GM23338 (cell line): ENCODE measurements at places on chromosomes 1 and 21. TPM values are rescaled to one million over a fixed set of nuclear protein-coding genes. Genes with fewer than 3 reads are reported as not detected.

DNA sequence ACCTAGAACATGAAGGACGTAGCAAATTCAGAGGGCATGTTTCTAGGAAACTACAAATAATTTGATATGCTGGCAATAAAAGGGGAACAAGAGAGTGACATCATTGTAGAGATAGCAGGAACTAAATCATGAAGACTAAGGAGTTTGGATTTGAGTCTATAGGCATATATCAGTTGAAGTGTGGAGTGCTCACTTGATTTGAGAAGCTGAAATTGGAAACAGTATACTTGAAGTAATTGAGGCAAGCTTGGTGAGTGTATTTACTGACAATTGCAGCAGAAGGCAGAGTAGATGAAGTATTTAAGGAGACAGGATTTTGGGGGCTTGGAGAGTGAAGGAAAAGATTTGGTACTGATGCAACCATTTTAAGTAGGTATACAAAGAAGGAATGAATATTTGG, 6.4 kb upstream of the TMCO2 start:
- no peaks in the 10 kb centered on the region for H3K4me1 ChIP-seq
- peak overlapping the region; percentile 64; the same call in 1 of the 2 replicates for H3K27ac ChIP-seq
- peaks cover 19% of the 10 kb centered on the region; the same call in 1 of the 2 replicates for H3K36me3 ChIP-seq
- no peak overlapping the region for H3K4me3 ChIP-seq

The COL6A2 gene
- 68.5 and 89.2 TPM in 2 replicates for total RNA-seq

DNA sequence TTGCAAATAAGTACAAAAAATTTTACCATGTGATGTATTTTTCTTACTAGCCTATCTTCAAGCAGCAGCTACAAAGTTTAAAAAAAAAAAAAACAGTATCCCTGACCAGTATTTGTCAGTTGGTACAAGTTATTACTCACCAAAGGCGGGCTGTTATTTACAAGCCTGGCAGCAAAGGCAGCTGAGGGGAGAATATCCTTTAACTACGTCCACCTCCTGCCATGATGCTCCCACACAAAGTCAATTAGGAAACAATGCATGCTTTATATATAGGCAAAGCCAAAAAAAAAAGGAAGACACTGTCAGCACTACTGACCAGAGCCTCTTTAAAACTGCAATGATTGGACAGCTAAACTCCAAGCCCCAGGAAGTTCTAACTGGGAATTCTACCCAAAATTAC, 13.7 kb downstream of the PSMA5 start:
- H3K4me3 ChIP-seq: no peak overlapping the region
- no peaks in the 10 kb centered on the region for H3K27me3 ChIP-seq
- no peak overlapping the region for H3K27ac ChIP-seq
- no peaks in the 10 kb centered on the region for H3K4me1 ChIP-seq
- H3K36me3 ChIP-seq: peaks cover 67% of the 10 kb centered on the region
- DNase-seq: no peak

DNA sequence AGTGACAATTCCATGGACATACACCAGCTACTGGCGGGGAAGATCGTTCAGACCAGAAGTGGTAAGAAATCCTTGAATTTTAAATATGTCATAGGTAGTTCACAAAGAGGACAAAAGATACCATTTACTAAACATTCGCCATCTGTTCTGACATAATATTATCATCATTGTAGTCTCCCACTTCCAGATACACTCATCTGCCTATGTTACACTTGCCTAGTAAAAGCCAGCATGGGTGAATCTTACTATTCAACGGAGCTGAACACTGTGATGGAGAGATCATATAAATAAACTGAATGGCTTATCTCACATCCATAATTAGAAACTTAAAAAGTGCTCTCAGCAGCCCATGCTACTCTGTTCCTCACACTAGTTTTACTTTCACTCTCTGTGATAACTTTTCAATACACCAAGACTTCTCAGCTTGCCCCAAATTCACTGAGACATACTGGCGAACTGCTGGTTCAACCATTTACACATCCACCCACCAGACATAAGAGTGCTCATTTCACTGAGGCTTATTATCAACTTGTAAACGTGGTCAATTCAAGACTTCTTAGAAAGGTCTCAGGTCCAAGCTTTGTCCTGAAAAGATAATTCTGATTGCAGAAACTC, 463 bp upstream of the PRRC2C start:
- H3K4me3 ChIP-seq: peak overlapping the region; percentile 85
- no peaks in the 10 kb centered on the region for H3K27me3 ChIP-seq
- H3K27ac ChIP-seq: peak overlapping the region; percentile 85; the same call in 1 of the 2 replicates
- DNase-seq: no peak

- peak; percentile 62 for DNase-seq
- H3K4me1 ChIP-seq: peaks cover 30% of the 10 kb centered on the region
- H3K36me3 ChIP-seq: no peaks in the 10 kb centered on the region
- peaks cover 7% of the 10 kb centered on the region for H3K27me3 ChIP-seq
- H3K4me3 ChIP-seq: peak overlapping the region; percentile 26; the same call in 1 of the 2 replicates
Observed at GRCh38 chr1:109253803-109254620, 4.7 kb downstream of the CELSR2 start.

GRCh38 chr1:3713840-3714239, 38.4 kb upstream of the CCDC27 start:
- DNase-seq: no peak
- H3K4me3 ChIP-seq: no peak overlapping the region
- no peaks in the 10 kb centered on the region; the same call in 1 of the 2 replicates for H3K4me1 ChIP-seq
- no peak overlapping the region for H3K27ac ChIP-seq
- H3K36me3 ChIP-seq: no peaks in the 10 kb centered on the region
- no peaks in the 10 kb centered on the region for H3K27me3 ChIP-seq

The ARHGEF19 gene
- total RNA-seq: 37.5 and 46.4 TPM in 2 replicates

The STXBP3 gene
- 34.0 and 37.4 TPM in 2 replicates for total RNA-seq
